ENCODE measurements at places on chromosomes 6 and 20.

- DNase-seq = no peak
Measured at GRCh38 chr20:59400708-59401107, 100.3 kb downstream of the EDN3 start.

GRCh38 chr20:16299897-16300296, 273.4 kb downstream of the KIF16B start:
- no peak for DNase-seq

DNA sequence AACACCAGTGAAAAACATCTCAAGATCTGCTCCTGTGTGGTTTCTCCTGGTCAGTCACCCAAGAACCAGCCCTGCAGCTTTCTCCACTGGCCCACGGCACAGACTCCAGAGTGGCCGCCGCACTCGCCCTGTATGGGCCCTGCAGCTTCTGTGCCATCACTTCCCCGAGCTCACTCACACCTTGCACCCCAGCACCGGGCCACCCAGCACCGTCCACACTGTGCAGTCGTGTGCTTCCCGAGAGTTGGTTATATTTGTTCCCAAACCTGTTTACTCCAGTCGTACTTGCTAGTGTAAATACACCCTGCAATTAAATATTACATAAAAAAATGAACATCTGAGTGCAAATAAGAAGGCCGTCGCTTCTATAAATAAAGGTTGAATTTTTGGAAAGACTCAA, 341.7 kb downstream of the CDH26 start:
- no peak for DNase-seq

- DNase-seq = no peak
Measured at GRCh38 chr20:40813029-40813431, 124.0 kb upstream of the MAFB start.

GRCh38 chr20:3473944-3474343, 3.1 kb downstream of the ATRN start:
- no peak for DNase-seq

GRCh38 chr6:41713650-41714291, 21.6 kb downstream of the TFEB start:
- no peak for DNase-seq

- DNase-seq = no peak
Measured at GRCh38 chr20:3901706-3902440, 12.7 kb downstream of the PANK2 start.

GRCh38 chr20:57478176-57478575, 46.8 kb downstream of the CTCFL start:
- no peak for DNase-seq

- DNase-seq = no peak
Measured at GRCh38 chr6:118558464-118559217, 10.5 kb downstream of the PLN start.

GRCh38 chr6:10583509-10583901, 62.4 kb downstream of the GCNT2 start:
- no peak for DNase-seq

- DNase-seq = no peak
Measured at GRCh38 chr20:50565871-50566270, 55.7 kb downstream of the PTPN1 start.

DNA sequence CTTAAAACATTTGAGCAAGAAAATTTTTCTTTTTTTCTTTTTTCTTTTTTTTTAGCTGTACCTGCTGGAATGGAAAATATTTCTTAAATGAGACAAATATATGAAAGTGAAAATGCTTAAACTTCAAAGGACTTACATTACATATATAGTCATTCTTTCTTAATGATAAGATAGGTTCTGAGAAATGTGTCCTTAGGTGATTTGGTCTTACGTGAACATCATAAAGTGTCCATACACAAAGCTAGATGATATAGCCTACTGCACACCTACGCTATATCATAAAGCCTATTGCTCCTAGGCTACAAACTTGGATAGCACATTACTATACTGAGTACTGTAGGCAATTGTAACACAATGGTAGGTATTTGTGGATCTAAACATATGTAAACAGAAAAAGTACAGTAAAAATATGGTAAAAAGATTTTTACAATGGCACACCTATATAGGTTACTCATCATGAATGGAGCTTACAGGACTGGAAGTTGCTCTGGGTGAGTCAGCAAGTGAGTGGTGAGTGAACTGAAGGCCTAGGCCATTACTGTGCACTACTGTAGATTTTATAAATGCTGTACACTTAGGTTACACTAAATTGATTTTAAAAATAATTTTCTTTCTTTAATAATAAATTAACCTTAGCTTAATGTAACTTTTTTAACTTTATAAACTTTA, 54.6 kb downstream of the RPP21 start:
- DNase-seq = no peak

DNA sequence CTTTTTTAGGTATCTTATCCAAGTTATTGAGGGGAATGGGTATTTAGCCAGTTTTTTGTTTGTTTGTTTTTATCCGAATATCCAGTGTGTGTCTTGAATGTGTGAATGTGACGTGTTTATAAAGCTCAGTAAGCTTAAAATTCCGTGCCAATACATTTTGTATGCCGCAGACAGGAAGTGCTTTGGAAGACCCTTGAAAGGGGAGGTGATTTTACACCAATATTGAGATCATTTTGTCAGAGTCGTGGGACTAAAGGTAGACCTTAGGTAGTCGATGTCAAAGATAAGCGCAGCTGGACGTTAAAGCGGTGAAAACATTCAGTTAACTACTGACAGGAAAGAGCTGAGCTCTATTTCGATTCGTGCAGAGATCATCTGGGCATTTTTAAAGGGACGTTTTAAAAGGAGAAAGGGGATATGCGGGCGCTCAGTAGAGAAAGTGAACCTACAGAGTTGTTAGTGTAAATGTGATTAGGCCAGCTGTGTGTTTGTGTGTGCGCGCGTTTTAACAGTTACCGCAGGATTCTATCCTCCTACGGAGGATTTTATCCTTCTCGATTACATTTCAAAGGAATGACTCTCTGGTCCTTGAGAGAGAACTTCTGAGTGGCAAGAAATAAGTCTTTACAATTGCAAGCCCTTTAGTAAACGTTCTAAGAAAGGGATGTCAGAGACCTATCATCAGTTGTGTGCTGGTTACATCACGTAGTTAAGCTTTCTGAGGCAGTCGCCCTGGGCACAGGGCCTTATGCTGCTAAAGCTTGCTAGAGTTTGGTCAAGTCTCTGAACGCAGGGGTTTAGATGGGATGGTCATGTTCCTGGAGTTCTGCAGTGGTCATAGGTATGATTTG, 625 bp upstream of the ECHDC1 start:
- no peak for DNase-seq

GRCh38 chr6:133895573-133896343, 6.8 kb downstream of the TCF21 start:
- no peak for DNase-seq

DNA sequence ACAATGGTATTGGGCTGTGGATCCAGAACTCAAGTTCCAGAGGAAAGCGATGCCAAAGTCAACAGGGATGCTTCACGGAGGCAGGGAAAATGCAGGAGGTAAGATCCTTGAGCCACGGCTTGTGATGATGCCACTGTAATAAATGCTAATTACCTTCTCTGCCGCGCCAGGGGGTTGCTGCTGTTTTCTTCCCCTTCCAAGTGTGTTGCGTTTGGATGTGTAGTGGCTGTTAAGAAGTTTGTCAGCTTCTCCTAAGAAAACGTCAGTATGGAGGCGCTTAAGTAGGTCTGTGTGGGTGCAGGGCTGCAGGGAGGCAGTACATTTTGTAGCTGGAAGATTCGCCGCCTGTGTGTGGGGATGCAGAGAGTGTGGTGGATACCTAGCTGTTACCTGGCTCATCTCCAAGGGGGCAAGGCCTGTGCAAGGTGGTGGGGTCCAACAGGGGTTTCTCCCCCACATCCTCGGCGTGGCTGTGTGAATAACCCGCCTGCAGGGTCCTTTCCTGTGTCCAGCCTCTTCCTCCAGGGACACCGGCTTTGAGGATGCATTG, 318.7 kb downstream of the CDH4 start:
- DNase-seq = no peak

DNA sequence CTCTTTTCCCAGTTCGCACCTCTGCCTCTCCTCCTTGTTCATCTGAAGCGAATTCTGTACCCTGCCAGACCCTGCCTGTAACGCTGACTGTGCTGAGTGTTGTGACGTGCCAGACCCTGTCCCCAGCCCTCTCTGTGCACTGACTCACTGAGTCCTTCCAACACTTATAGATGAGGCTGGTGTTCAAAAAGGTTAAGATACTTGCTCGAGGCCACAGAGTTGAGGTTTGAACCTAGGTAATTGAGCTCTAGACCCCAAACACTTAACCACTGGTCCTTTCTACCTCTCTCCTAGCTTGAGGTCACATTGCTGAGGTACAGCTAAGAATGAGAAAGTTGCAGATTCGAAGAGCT, 45.7 kb upstream of the NEDD9 start:
- DNase-seq = no peak

DNA sequence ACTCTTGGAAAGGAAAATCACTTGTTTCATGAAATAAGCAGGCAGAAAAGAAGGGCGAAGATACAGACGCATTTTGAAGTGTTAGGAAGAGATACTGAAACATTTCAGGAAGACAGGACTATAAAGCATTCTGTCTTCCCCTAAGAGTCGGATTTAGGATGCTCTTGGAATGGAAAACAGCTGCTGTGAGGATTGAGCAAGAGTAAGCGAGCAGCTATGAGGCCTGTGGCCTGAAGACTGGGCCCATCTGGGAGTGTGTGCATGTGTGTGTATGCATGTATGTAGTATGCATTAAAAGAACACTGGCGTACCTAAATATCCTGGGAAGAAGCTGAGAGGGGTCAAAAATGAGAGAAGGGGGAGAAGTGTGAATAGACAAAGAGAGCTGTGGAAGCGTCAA, 83.6 kb downstream of the SIM1 start:
- DNase-seq = no peak

- DNase-seq = no peak
Measured at GRCh38 chr6:149129371-149130077, 188.0 kb upstream of the TAB2 start.

Data from T-helper 17 cell (primary cell).